CD14-positive monocyte (primary cell): ENCODE measurements at places on chromosomes 3 and 15.

DNA sequence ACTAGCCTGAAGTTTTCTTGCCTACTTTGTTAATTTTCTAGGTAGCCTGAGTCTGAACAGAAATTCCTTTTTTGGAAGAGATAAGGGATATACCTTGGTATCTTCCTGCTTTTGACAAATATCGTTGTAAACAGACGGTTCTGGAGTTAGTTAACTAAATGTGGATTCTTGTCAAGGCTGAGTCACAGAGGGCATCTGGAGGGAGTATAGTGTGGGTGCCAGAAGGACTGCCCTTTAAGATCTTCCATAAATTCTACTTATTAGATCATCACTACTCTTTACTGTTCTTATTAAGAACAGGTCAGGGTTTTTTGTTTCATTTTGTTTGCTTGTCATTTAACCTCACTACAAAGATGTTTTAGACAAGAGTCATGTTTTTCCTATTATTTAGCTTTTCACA is 125.3 kb upstream of the SKOR1 start:
- H3K36me3 ChIP-seq, result peaks cover 22% of the 10 kb centered on the region
- no peaks in the 10 kb centered on the region for H3K4me1 ChIP-seq
- H3K27me3 ChIP-seq, result no peaks in the 10 kb centered on the region
- no peak overlapping the region for H3K4me3 ChIP-seq

- H3K4me1 ChIP-seq, result no peaks in the 10 kb centered on the region
- no peaks in the 10 kb centered on the region for H3K27me3 ChIP-seq
- no peaks in the 10 kb centered on the region for H3K36me3 ChIP-seq
- no peak overlapping the region for H3K4me3 ChIP-seq
These were observed 115.6 kb downstream of the NLGN1 start for GRCh38 chr3:173513123-173513522.

DNA sequence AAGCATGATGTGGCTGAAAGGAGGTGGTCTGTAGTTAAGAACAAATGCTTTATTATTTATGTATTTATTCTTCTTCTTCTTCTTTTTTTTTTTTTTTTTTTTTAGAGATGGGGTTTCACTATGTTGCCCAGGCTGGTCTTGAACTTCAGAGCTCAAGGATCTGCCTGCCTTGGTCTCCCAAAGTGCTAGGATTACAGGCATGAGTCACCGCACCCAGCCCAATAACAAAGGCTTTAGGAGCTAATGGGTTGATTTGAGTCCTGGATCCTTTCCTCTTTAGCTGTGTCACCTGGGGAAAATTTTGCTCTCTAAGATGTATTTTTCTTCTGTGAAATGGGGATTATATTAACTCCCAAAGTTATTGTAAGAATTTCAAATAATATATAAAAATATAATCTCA is 168.8 kb downstream of the PEX5L start:
- H3K27me3 ChIP-seq, result no peaks in the 10 kb centered on the region
- H3K27ac ChIP-seq, result no peak overlapping the region
- DNase-seq, result no peak
- no peaks in the 10 kb centered on the region for H3K36me3 ChIP-seq
- H3K4me3 ChIP-seq, result no peak overlapping the region
- H3K4me1 ChIP-seq, result no peaks in the 10 kb centered on the region

- no peak overlapping the region for H3K27ac ChIP-seq
- no peak overlapping the region for H3K4me3 ChIP-seq
- H3K36me3 ChIP-seq, result peaks cover 56% of the 10 kb centered on the region
- no peaks in the 10 kb centered on the region for H3K27me3 ChIP-seq
- no peak for DNase-seq
These were observed 78.7 kb downstream of the ZNF280D start for GRCh38 chr15:56654624-56655023.

GRCh38 chr3:37183375-37183831 is 9.0 kb upstream of the LRRFIP2 start:
- H3K27ac ChIP-seq, result no peak overlapping the region
- no peaks in the 10 kb centered on the region for H3K27me3 ChIP-seq
- no peaks in the 10 kb centered on the region for H3K36me3 ChIP-seq
- no peaks in the 10 kb centered on the region for H3K4me1 ChIP-seq
- H3K4me3 ChIP-seq, result no peak overlapping the region

DNA sequence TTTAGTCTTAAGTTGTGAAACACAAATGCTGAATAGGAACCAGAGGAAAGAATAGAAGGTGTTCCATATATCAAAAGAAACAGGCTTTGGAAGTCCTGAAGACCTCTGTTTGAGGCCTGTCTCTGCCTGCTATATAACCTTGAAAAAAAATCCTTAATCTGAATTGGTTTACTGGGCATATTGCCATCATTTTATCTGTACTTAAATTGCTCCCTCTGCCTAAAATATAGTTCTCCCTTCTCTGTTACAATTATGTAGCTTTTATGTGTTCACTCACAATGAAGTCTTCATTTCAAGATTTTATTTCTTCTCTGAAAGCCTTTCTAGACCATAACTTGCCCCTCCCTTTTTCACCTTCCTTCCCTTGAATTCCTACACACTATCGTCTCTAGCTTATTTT is 21.2 kb downstream of the ARL13B start:
- H3K27me3 ChIP-seq, result no peaks in the 10 kb centered on the region
- no peaks in the 10 kb centered on the region for H3K36me3 ChIP-seq
- H3K4me1 ChIP-seq, result no peaks in the 10 kb centered on the region
- H3K27ac ChIP-seq, result no peak overlapping the region
- H3K4me3 ChIP-seq, result no peak overlapping the region
